Urinary bladder (tissue), 4 donors: ENCODE measurements at places on chromosomes 6 and 20. TPM values are rescaled to one million over a fixed set of nuclear protein-coding genes. Genes with fewer than 3 reads are reported as not detected.

The SLC22A3 gene
- 9.1 TPM for polyA plus RNA-seq

The DEF6 gene
- 7.8 TPM for polyA plus RNA-seq

The CHMP4B gene
- polyA plus RNA-seq: 193 TPM

The YIPF3 gene
- 118 TPM for polyA plus RNA-seq

The HLA-DPB1 gene
- polyA plus RNA-seq: 74.7 TPM

The PTPRT gene
- polyA plus RNA-seq: 0.09 TPM

The PIM1 gene
- 55.8 TPM for polyA plus RNA-seq
